ENCODE measurements at places on chromosomes 7 and 10. TPM values are rescaled to one million over a fixed set of nuclear protein-coding genes. Genes with fewer than 3 reads are reported as not detected.

Gene MSMB
- total RNA-seq: not detected

Gene STAG3
- total RNA-seq: 0.66 TPM

DNA sequence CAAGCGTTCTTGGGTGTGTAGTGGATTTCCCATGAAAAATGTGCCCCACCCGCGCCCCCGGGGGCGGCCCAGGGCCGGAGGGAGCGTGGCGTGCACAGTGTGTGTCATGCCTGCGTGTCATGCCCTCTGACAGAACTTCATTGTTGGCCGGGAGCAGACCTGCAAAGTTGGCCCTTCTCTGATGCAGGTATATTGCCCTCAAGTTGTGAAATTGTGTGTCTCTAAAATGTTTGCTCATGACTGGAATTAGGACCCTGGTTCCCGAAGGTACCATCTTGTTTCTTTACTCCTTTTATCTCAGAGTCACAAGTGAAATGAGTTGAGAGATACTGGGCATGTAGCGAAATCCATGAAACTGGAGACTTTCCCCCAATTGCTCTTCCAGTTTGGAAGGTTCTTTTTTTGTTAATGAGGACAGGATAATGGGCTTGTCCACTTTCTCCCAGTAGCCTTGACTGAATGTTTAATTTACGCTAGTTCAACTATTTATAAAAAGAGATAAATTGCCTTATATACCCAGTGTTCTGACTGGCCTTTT is 26.2 kb downstream of the ADK start:
- DNase-seq: no peak

GRCh38 chr7:50626286-50626685 is 61.1 kb upstream of the DDC start:
- DNase-seq: no peak

All from ovary (tissue), 10 donors.